ENCODE measurements at places on chromosomes 1 and 21. TPM values are rescaled to one million over a fixed set of nuclear protein-coding genes. Genes with fewer than 3 reads are reported as not detected.

- no peak for DNase-seq
These were observed 490 bp upstream of the FAM110D start for GRCh38 chr1:26158271-26158907.

- peak; percentile 61 for DNase-seq
These were observed 2.4 kb upstream of the KISS1 start for GRCh38 chr1:204198348-204199340.

- DNase-seq, result no peak
These were observed 146.6 kb downstream of the VPS13D start for GRCh38 chr1:12376236-12377045.

GRCh38 chr1:86119214-86119764, 37.3 kb downstream of the COL24A1 start:
- no peak for DNase-seq

Gene CLCA4
- not detected for polyA plus RNA-seq

DNA sequence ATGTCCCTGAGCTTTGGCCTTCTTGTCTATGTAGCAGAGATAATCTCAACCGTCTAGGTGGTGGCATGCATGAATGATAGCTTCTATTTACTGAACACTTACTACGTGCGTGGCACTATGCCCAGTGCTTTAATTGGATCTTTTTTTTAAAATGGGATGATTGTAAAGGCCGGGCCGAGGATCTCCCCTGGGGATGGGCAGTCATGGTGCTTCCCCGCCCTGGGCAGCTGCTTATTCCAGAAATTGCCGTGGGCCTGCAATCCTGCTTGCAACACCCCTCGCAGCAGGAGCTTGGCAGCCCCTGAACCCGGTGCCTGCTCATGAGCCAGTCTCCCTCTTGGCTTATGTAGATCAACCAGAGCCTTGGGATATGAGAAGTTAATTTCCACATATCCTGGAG, 360.7 kb downstream of the CAMTA1 start:
- no peak for DNase-seq

Gene RTCA
- 28.6 TPM for polyA plus RNA-seq

DNA sequence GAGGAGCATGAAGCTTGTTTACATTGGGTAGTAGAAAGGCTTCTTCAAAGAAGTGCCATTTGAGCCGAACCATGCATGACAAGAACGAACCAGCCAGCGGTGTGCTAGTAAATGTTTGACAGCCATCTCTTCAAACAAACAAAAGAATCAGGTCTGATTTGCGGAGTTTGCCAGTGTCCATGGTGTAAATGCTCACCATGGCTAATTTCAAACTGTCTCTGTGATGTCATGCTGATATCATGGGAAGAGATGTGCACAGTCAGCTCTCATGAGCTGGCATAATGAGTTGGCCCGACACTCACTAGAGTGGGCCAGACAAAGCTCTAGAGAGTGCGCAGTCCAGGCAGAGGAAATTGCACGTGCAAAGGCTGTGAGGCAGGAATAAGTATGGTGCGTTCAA, 101.1 kb downstream of the KAZN start:
- no peak for DNase-seq

DNA sequence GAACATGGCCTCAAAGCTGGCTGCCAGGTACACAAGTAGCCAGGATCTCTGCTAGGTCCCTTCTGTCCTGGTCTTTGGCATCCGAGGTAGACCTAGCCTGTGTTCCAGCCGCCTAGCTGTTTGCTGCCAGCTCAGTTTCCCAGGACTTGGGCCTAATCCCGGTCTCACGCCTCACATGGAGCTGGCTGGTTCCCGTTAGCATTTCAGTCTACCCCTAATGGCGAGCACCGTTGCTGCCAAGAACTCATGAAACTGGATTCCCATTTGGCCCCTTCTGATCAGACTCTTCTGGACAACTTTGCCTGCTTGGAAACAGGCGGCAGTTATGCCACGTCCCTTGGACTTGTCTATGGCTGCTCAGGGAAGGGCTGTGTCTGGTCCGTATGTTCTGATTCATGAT, 26.2 kb upstream of the HHAT start:
- no peak for DNase-seq

GRCh38 chr1:8358897-8359616, 41.1 kb downstream of the SLC45A1 start:
- DNase-seq, result no peak

DNA sequence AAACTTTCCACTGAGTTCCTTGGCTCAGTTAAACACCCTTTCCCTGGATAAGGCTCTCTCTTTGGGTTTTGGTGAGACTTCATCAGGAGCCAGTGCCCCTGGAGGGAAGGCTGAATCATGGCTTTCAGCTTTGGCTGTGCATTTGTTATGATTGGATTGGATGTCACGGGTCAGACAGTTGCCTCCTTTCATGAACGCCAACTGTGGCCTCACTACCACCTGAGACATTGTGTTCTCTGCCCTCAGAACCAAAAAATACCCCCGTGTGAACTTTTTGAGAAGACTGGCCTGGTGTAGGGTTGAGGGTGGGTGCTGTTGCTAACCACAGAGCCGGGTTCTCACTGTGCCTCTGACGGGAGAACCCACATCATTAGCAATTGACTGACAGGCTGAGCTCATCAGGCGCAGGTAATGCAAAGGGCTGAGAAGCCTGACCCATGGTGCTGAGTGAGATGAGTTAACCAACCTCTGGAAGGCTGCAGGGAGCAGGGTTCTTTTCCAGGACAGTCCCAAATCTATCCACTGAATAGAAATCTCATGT, 65.6 kb downstream of the HHAT start:
- DNase-seq, result no peak

DNA sequence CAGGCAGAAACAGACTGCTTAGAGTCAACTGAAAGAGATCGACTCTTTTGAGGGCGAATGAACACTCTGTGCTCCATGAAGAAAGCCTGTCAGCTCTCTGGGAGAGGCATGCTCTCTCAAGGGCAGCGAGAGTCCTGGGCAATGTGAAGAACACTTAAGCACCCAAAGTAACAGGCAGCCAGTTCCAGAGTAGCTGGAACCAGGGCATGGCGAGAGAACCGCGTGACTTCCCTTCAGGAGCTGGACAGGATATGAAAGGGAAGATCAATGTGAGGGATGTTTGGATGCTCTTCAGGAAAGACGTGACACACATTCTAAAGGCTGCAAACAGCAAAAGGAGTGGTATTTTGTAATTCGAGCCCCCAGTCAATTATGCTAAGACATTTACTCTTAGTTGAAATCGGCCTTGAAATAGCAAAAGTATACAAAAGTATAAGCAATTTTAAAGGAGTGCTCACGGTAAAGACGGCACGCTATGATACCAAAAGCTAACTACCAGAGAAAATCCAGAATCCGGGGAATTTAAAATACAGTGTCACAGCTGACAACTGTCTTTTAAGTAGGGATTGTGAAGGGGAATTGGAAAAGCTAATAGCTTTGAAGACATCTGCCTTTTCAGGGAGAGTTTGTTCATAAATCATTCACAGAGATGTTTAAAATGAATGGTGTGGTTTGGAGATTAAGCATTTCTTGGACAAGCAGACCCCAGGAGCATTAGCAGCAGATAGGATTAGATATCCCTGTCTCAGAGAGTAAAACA, 20.8 kb downstream of the ADAMTS5 start:
- DNase-seq, result no peak

DNA sequence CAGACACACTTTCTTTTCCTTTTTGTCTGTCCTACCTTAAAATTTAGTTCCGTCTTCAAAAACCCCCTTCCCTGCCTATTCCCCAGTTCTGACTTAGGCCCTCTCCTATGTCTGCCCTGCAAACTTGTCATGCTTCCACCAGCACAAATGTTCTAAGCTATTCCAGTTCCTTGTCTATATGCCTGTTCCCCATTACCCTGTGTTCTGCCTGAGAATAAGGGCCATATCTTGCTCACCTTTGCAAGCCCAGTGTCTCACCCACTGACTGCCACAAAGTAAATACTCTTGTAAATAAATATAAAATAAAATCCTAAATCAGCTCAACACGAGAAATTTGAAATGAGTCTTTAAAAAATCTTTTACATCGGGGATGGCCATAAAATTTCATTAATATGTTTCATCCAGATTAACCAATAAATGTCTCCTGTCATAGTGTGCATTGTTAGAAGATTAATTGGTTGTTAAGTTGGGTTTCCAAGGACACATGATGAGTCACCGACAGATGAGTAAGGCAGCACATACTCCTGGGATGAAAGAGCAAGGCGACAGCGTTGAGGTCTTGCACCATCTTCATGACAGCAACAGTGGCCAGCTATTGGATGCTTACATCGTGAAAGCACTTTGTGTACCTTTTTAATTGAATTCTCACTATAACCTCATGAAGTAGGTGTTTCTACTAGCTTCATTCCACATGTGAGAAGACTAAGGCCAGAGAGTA, 92.6 kb upstream of the NGF start:
- DNase-seq, result peak; percentile 93

Gene TMED5
- polyA plus RNA-seq, result 43.0 TPM

DNA sequence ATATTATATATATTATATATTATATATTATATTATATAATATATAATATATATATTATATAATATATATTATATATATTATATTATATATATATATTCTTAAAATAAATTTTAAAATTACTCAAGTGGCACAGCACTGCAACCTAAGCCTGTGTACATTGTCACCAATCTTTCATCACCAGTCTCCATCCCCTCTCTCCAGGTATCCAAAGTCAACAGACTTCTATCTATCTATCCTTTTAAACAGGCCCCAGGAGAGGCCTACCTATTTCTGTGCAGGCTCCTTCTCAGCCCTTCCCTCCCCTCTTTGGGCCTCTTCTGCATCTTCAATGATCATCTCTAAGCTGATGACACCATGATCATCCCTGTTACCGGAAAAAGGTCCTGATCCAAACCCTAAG, 111.7 kb downstream of the RHOU start:
- no peak for DNase-seq

DNA sequence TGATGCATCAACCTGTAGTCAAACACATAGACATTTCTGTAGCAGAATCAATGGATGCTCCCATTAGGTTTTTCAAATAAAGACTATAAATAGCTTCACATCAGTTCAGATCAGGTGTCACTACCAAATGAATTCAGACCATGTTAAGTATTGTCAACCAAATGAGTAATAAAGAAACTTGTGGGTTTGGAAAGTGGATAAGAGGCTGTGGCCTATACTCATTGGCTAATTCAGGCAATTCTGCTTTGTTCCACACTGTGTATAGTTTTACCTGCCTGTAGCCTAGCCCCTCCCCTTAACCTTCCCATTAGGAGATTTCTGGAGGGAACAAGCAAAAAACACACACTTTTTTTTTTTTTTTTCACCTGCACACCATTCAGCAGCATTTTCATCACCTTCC, 321.2 kb downstream of the HLX start:
- DNase-seq, result no peak

DNA sequence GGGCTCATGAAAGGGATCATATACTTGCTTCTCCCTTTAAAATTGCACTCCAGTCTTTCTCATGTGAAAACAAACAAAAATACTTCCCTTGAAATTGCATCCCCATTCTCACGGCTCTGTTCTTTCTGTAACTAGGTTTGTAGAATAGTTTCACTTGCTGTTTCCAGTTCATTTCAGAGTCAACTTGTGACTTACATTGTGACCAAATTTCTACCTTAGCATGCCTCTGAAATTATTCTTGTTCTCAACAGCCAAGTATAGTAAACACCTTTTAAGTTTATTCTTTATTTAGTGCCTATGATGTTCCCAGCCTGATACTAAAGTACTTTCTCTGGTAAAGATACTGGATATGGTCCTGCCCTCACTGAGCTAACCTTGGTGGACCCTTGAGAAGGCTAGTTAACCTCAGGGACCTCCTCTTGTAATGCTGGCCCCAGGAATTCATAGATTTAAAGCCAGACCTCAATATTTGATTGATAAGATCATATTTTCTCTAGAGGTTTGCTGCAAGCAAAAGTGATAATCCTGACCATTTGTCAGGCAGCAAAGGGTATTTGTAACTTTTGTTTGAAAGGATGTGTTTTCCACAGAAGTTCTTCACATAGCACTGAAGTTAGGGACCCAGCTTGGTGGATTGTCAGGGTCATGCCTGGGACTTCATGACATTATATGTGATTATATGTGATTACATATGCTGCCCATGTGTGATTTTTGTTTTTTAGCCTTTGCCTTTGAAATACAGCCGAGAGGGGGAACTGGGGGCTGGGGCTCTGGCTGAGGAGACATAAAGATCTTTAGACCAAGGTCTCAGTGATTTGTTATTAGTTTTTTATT, 29.6 kb downstream of the VANGL2 start:
- DNase-seq, result no peak

Gene RRP15
- polyA plus RNA-seq, result 0.88 TPM

Gene RUNX3
- polyA plus RNA-seq, result 0.54 TPM

- DNase-seq, result no peak
These were observed 19.1 kb upstream of the LMX1A start for GRCh38 chr1:165375623-165376022.

Gene GSTM5
- polyA plus RNA-seq, result 2.2 TPM

Gene BSND
- not detected for polyA plus RNA-seq

Gene SPATA45
- not detected for polyA plus RNA-seq

DNA sequence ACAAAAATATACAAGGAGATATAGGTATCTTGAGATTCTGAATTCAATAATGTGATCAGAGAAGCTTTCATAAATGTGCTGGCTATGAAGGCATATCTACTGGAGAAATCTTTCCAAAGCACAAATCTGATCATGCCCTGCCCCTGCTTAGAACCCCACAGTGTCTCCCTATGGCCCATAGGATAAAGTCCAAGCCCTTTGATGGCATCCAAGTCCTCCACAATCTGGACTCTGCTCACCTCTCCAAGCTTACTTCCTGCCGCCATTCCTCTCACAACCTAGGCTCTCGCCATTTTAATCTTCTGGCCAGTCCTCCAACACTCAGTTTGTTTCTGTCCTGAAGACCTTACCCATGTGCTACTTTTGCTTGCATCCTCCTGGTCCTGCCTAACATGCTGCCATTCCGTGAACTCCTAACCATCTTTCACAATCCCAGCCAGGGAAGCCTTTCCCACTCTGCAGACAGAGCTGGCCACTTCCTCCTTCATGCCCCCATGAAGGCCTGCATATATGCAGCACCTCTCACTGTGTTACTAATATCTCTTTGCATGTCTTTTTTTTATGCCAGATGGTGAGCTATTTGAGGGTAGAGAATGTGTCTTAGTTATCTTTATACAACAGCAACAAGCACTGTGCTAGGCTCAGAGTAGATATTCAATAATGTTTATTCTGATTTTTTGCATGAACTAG, 5.6 kb upstream of the ATP1A1 start:
- DNase-seq, result no peak

Measured in BJ (cell line).